NCI-H1092 treated with DMSO at 0.1 percent for 48 hours (cell line): ENCODE measurements at places on chromosomes 13 and 19.

DNA sequence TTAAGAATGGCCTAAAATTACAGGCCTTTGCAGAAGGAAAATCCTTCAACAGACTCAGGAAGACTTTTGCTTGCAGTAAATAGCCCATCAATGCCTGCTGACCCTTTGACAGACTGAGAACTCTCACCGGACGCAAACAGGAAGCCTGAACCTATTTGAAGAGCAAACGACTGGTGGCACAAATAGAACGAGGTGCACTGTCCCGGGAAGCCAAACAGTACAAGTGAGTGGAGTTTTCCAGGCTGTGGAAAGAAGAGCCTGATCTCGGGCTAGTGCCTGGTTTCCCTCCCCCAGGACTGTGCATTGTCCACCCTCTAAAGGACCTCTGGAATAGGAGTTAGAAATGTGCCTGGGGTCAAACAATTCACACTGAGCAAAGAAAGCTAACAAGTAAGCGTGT lies 165.5 kb downstream of the FGF14 start:
- no peak for DNase-seq

DNA sequence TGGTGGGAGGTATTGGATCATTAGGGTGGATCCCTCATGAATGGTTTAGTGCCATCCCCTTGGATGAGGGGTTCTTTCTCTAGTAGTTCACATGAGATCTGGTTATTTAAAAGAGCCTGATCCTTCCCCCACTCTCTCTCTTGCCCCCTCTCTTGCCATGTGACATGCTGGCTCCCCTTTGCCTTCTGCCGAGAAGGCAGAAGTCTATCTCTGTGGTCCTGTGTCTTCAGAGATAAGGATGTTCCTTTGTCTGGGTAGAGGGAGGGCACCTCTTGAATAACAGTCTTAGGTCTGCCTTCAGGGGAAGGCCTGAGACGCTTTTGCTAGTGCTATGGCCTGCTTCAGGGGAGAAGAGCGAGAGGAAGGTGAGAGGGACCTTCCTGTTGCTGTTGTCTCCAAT lies 2.0 kb upstream of the ZDHHC20 start:
- DNase-seq = no peak

- DNase-seq = no peak
These were observed 84.5 kb upstream of the FRY start for GRCh38 chr13:31947105-31947504.

DNA sequence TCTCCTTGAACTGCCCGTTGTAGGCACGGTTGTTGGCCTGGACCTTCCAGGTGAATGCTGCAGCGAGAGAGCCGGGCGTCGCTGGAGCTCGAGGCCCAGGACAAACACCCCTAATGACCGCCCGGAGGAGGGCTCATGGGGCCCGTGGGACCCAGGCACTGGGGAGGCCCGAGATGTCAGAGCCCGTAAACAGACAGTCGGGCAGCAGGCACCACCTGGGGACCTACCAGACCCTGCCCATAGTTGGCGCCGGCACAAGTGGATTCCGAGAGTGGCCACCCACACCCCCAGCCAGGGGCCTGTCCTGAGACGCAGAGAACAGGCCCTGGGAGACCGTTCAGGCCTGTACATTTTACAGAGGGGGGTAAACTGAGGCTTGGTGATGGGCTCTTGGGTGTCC lies 2.4 kb downstream of the ATP8B3 start:
- DNase-seq = no peak

DNA sequence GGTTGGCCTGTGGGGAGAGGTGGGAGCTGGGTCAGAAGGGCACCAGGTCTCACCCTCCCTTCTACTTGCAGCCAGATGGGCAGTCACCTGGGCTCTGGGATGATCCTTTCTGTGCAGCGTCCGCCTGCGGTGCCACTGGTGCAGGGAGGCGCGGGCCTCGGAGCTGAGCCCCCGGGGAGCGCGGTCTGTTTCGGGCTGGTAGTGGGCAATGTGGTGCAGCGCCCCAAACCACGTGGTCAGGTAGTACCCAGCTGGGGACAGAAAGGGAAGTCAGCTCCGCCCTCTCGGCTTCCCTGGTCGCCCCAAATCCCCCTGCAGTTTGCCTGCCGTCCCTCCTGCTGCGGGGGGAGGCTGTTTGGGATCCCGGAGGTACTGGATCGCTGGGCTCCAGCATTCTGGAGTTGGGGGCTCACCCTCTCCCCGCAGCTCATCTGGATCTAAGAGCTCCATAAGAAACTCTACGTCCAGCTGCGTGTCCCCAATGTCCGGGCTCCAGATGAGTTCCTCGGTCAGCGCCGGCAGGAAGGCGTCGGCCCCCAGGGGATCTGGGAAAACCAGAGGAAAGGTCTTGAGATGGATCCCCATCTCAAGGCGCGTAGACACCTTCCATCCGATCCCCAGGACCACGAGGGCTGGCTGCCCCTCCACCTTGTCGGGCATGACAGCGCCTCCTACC lies 8.8 kb downstream of the RINL start:
- DNase-seq = no peak

DNA sequence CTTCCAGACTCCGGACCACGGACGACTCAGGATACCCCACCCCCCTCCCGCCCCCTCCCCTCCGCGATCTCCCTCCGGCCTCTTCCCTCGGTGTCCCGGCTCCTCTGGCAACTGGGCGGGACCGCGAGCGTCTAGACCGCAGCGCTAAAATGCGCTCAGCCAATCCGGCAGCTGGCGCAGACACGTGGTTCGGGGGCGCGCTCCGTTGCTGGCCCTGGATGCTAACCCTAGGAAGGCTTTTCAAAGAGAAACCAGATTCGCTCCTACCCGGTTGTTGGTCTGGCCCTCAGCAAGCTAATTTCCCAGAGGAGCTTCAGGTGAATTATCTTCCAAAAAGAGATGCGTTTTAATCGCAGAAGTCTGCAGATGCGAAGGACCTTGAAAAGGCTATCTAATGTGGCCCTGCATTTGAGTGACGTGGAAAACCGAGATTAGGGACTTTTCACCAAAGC lies at the start of gene DZIP1:
TSS of gene DZIP1 (minus strand) at position 106 of the 452 bp plus-strand sequence. CDS start 2,677 bp downstream, outside the sequence.
- peak; percentile 88 for DNase-seq

GRCh38 chr19:4844348-4845179 lies 13.1 kb upstream of the TICAM1 start:
- no peak for DNase-seq

- DNase-seq = peak; percentile 78
These were observed 1323.6 kb upstream of the PRR20A start for GRCh38 chr13:55816976-55817601.

DNA sequence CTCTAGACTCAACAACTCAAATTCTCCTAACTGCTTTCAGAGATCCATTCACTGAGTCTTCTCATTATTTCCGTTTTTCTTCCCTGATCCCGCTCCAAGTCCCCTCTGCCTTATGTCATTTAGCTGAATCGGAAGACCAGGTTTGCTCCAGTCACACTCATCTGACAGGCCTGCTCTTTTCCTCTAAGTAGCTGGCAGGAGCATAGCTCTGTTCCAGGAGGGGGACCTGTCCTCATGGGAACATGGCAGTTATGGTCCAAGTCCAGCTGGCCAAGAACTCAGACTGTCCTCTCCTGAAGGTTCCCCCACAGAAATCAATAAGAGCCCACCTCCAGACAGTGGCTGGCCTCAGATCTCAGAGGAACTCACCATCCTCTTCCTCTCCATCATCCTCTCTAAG lies 130.9 kb upstream of the SERP2 start:
- DNase-seq = no peak
